ENCODE measurements at places on chromosomes 13 and 19.

GRCh38 chr13:27008733-27009132 lies 162.9 kb downstream of the USP12 start:
- DNase-seq = no peak

- no peak for DNase-seq
Observed at GRCh38 chr13:108223687-108224503, 5.7 kb downstream of the ABHD13 start.

GRCh38 chr19:49491804-49492572 lies 4.2 kb upstream of the RPS11 start:
- no peak for DNase-seq

- no peak for DNase-seq
Observed at GRCh38 chr19:46976845-46977320, 42.8 kb upstream of the NPAS1 start.

DNA sequence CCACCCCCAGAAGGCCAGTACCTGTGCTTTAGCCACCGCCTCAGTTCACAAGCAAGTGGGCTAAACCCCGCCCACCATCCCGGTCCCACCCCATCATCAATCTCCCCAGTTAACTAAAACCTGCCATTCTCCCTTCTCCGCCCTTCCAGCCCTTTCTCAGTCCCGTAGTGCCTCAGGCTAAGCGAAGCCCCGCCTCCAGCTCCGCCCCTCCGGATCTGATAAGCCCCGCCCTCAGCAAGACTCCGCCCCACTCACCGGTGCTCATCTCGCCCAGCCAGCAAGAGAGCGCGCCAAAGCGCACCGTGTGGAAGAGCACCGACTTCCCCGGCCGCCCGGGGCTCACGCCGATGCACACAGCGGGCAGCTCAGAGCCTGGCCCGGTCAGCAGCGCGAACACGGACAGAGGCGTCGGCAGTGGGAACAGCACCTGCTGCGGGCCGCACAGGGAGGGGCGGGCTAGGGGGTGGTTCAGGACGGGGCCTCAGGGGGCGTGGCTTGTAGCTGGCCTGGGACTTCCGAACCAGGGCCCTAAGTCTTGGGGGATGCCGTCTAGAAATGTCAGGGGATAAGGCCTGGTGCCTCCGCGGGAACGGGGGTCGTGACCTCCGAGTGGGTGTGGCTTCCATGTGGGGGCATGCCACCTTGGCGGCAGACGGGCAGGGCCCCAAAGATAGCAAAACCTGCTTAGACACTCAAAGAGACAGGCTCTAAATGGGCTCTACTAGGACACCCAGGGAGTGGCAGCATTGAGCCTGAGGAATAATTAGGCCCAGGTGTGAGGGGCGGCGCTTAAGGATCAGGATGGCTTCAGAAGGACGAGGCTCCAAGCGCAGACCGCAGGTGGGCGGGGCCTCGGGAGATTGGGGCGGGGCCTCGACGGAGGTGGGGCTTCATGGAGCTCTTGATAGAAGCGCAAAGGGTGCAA lies 21.4 kb downstream of the MAP4K1 start:
- no peak for DNase-seq

All from stimulated activated CD4-positive, alpha-beta T cell treated with anti-CD3 and anti-CD28 coated beads, Interleukin-15, amount 100 ng/mL, for 1 hour (primary cell).